ENCODE measurements at places on chromosomes 7 and 10.

DNA sequence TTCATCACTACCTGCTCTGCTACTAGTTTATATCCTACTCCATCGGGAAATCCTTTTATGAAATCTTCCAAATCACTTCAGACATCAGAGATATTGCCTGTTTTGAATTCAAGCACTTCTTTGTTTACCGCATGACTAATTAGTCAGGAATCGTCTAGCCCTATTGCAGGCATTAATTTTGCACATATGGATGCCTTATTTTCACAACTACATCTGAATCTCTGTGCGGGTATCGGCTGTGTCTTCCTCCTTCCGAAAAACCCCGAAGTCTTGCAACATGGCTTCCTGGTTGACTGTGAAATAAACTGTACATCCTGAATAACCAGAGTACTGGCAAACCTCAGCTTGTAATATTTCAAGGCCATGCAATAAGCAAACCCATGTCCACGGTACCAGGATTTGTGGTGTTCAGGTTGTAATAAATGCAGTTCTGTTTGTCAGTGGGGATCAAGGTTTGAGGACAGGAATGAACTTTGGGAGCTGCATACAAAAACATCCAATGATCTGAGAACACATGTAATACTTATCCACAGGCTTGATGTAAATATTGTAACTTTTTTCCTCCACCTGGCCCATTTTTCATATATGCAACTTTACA is 642.1 kb downstream of the PARD3 start:
- DNase-seq: no peak

- no peak for DNase-seq
Observed at GRCh38 chr10:84825330-84825729, 496.9 kb downstream of the CCSER2 start.

DNA sequence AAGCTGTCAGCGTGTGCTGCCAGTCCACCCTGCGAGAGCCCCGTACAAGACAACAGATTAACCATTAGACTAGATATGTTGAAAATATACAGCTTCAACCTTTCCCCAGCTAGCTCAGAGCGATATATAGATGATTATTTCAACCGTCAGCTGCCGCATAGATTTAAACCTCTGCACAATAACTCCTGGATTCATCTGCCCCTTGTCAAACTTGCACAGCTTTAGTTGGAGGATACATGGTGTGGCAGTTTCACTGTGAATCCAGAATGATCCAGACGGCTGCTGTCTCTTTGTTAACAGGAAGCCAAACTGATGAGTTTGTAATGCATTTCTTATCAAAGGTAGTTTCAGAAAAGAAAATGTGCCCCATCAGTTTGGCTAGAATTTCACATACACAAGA is 659.7 kb downstream of the KCNMA1 start:
- no peak for DNase-seq

GRCh38 chr10:46234026-46234425 is 52.8 kb upstream of the ANTXRL start:
- DNase-seq: no peak

DNA sequence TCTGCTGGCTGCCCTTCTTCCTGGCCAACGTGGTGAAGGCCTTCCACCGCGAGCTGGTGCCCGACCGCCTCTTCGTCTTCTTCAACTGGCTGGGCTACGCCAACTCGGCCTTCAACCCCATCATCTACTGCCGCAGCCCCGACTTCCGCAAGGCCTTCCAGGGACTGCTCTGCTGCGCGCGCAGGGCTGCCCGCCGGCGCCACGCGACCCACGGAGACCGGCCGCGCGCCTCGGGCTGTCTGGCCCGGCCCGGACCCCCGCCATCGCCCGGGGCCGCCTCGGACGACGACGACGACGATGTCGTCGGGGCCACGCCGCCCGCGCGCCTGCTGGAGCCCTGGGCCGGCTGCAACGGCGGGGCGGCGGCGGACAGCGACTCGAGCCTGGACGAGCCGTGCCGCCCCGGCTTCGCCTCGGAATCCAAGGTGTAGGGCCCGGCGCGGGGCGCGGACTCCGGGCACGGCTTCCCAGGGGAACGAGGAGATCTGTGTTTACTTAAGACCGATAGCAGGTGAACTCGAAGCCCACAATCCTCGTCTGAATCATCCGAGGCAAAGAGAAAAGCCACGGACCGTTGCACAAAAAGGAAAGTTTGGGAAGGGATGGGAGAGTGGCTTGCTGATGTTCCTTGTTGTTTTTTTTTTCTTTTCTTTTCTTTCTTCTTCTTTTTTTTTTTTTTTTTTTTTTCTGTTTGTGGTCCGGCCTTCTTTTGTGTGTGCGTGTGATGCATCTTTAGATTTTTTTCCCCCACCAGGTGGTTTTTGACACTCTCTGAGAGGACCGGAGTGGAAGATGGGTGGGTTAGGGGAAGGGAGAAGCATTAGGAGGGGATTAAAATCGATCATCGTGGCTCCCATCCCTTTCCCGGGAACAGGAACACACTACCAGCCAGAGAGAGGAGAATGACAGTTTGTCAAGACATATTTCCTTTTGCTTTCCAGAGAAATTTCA is 1.7 kb downstream of the ADRB1 start:
- no peak for DNase-seq

- no peak for DNase-seq
Observed at GRCh38 chr7:2273866-2274265, 31.8 kb downstream of the NUDT1 start.

- DNase-seq: no peak
Observed at GRCh38 chr10:127036987-127037386, 131.8 kb downstream of the DOCK1 start.

DNA sequence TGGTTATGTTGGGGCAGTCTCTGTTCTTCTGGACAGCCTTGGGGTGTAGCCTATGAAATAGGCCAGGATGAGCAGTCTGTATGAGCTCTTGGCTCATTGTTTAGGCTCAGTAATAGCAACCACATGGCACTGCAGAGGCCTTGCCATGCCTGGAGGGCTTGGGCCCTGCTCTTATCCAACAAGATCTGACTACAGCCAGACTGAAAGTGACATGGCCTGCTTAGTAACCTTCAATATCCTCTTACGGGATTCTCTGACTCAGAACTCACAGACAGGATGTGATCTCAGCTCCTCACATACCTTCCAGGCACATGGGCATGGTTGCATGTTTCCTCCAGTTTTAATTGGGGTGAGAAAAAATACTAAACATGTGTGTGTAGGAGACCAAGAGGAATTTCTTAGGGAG is 289.3 kb downstream of the PTEN start:
- no peak for DNase-seq

GRCh38 chr10:117754770-117755658 is 212.5 kb downstream of the EMX2 start:
- DNase-seq: no peak

DNA sequence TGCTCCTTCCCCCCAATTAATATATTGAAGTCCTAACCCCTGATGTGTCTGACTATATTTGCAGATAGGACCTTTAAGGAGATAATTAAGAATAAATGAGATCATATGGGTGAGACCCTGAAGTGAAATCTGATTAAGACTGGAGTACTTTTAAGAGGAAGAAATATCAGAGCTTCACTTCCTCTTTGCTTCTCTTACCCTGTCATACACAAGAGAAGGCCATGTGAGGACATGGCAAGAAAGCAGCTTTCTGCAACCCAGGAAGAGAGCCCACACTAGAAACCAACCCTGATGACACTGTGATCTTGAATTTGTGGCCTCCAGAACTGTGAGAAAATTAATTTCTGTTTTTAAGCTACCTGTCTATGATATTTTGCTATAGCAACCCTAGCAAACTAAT is 44.2 kb downstream of the JMJD1C start:
- DNase-seq: no peak

DNA sequence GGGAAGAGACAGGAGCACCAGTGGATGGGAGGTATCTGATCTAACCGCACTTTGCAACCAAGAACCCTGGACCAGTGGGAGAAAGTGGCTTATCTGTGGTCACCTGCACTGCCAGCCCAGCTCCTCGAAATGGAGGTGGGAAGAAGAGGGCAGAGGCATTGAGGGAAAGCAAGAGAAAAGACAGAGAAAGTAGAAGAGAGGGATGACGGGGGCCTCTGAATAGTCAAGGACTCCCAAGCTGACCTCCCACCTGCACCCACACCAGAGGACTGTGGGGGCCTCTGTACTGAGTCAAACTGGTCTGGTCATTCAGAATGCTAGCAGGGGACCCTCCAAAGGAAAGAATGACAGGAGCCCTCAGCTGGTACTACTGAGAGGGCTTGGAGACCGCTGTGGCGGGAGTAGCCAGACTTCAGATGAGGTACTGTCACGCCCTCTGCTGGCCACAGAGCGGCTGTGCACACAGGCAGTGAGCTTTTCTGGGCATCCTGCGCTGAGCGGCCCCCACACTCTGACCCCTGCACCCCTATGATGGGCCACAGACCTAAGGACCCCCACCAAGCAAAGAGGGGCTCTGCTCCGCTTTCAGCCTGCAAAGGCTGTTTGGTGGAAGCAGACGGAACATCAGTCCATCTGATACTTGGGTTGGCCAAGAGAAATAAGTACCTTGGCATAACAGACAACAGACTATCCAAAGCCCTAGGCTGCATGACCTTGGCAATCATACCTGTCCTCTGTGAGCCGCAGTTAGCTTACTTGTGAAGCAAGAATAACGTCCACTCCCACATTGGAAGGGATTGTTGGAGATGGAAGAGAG is 112.9 kb downstream of the COL13A1 start:
- peak; percentile 9 for DNase-seq

DNA sequence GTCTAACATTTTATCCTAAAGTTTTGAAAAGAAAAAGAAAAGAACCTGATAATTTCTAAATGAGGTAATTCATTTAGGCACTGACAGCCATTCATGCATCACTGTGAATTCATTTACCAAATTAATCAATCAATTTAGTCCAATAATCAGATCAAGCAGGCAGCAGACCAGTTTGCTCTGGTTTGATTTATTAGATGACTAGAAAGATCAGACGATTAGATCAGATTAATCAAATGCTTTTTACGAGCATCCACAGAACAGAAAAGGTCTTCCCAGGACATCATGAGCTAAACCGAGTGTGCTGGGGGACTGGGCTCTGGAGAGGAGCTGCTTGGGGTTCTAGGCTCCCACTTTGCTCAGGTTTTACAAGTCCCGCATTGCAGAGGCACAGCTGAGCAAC is 226.5 kb upstream of the MYO3A start:
- DNase-seq: no peak

GRCh38 chr10:49352323-49352722 is 43.6 kb downstream of the DRGX start:
- no peak for DNase-seq

- DNase-seq: no peak
Observed at GRCh38 chr7:43124388-43124787, 11.9 kb downstream of the HECW1 start.

DNA sequence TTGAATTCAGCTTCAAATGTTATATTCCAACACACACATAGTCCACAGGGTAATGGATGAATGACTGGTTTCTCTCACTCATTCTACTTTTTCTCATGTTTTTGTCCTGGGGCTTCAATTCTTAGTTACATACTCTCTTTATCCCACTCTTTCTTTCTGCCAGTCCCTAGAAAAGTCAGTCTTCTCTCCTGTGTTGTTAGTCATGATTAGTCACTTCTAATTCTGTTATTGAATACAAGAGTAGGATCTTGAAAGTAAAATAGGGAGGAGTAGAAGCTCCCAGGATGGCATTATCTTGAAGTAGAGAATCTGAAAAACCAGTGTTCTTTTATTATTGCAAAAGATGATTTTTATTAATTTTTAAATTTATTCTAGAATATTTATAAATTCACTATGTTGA is 45.5 kb upstream of the CALCR start:
- no peak for DNase-seq

DNA sequence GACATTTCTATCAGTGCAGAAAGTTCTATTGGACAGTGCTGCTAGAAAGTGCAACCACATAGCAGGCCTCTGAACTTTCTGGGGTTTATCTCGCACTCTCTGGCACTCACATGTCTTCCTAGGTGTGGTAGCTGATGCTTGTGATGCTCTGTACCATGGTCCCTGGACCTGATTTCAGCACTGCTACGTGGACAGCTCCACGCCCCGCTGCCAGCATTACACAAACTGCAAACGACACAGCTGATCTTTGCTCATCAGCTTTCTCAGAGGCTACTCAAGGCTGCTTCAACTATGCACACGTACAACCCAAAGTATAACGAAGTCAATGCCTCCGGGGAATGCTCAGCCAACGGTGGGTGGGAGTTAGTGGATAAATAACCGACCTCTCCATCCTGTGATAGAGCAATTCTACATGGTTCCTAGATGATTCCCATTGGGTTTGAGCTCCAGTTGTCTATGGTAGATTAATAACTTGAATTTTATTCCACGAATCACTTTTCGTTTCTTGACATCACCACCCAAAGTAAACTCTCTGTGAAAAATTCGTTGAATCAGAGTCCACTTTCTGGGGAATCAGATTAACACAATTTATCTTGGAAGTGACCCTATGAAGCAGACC is 302.5 kb downstream of the ACTR3B start:
- no peak for DNase-seq

- no peak for DNase-seq
Observed at GRCh38 chr10:59623133-59624121, 86.2 kb downstream of the SLC16A9 start.

GRCh38 chr7:3270362-3270761 is 30.7 kb upstream of the SDK1 start:
- DNase-seq: no peak

- no peak for DNase-seq
Observed at GRCh38 chr10:15316145-15316544, 54.9 kb downstream of the FAM171A1 start.

DNA sequence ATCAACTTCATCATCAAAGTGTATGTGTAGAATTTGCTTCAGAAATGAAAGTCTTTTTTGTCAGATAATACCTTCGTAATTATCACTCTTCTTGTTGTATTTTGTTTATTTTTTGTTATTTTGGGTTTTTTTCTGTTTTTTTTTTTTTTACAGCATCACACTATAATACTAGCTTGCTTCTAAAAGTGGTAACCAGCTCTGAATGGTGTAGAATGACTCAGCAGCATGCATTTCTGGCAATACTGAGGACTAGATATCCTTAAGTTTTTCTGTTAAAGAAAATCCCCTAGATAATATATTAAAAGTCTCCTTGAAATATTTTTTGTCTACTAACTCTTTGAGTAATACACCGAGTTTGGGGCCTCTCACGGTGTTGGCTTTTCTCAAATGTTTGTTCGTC is 109.1 kb downstream of the LMBR1 start:
- no peak for DNase-seq

DNA sequence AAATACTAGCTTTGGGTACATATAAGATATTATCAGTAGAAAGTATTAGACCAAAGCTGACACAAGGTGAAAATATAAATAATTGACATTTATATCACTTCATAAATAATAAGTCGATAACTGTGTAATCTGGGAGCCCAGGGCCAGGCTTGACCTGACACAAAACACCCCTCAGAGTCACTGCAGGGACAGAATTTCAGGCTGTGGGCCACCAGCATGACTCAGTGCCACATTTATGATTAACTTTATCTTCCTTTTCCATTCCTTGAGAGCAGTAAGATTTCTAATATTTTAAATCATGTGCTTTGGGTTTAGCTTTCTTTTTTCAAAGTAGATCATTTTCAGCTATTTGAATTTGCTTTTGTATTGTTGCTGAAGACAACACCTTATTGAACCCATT is 102.9 kb upstream of the NFE2L3 start:
- DNase-seq: no peak

Data from stimulated activated CD8-positive, alpha-beta memory T cell treated with anti-CD3 and anti-CD28 coated beads, Interleukin-4, amount 100 ng/mL, for 4 hours (primary cell).